GOT3 (cell line): ENCODE measurements at places on chromosomes 6 and 20.

DNA sequence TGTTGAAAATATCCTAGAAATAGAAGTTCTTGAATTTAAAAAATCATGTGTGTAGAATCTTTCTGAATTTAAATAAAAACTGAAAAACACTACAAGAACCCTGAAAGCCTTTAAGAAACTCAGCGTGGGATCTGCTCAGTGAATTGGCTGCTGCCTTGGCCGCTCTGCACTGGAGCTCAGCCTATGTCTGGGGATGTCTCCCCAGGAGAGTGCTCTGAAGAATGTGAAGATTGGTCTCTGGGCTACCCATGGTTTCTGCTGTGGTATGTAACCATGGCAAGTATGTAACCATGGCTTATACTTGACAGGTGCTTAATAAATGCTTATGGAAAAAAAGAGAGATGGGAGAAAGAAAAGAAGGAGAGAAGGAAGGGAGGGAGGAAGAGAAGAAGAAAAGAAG, 3.1 kb upstream of the RRAGD start:
- DNase-seq: no peak

DNA sequence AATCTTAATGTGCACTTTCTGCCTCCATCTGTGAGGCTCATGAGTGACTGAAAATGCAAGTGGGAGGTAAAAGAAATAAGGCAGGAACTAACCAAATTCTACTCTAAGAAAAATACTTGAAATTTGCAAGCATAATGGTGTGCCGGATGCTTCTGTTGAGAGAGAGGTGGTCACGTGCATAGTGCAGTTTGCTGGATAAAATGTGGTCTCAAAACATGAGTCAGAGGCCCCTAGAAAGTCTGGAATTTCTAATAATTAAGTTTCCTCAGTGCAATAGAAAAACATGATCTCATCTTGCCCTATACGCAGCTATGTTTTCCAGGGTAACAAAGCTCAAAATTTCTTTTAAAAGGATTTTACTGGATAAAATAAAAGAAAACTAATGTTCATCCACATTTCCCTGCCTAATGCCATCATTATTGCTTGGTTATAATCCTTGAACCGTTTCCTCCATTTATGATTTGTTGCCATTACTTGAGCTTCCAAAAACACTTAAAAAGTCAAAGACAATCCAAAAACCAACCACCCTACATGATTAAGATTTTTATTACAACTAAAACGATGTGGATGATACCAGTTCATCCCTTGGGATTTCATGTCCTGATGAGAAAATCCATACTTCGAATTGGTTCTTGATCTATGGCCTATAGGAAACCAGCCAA, 351.7 kb upstream of the ARID1B start:
- DNase-seq: no peak

DNA sequence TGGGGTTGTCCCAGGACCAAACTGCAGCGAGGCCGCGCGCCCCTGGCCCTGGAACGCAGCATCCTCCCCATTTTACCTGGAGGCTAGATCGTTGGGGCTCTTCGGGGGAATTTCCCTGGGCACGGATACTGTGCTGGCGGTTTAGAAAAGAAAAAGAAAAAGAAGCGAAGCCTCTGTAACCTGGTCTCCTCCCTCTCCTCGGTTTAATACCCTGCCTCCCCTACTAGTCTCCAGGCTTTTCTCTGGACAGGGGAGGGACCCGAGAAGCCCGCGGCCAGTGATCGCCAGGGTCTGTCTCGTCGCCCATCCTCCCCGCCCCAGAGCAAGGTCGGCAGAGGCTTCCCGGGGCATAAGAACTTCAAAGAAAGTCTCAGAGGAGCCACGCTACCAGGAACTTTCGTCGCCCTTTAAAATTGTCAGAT, 6.1 kb upstream of the LAMP5 start:
- no peak for DNase-seq

- DNase-seq: no peak
These were observed 26.7 kb downstream of the ADA start for GRCh38 chr20:44624743-44625271.

DNA sequence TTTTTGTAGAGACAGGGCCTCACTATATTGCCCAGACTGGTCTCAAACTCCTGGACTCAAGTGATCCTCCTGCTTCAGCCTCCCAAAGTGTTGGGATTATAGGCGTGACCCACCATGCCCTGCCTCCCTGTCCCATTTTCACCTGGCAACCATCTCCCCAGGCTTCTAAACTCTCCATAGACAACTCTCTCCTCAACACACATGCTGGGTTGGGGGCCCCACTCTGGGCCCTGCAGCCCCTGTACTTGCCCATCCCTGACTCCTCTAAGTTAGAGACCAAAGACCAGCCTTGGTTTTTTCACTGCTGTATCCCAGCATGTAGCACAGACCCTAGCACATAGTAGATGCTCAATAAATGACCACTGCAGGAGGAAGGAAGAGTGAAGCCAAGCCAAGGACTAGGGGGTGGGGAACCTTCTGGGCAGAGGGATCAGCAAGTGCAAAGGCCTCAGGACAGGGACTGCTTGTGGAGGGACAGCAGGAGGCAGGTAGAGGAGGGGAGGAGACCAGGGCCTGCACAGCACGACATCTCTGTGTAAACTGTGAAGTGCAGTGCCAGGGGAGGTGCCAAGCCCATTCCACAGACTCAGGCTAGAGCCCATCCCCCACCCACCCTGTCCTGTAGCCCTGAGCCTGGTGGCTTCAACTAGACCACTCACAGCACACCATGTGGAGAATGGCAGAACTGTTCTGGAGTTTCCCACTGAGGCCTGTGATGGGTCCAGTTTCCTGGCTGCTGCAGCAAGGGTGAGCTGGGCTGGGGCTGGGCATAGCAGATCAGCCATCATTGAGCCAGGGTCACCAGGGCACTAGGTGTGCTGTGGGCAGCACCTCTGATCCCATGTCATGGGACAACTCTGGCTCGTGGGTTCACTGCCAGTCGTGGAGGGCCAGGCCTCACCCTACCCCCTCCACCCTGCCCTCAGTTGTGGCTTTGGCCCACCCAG, 3.4 kb upstream of the SRC start:
- no peak for DNase-seq

GRCh38 chr6:116010790-116011401, 49.8 kb downstream of the FRK start:
- DNase-seq: no peak

GRCh38 chr6:50939931-50940330, 121.3 kb downstream of the TFAP2B start:
- no peak for DNase-seq

GRCh38 chr20:63176034-63176426, 39.9 kb downstream of the YTHDF1 start:
- DNase-seq: no peak

DNA sequence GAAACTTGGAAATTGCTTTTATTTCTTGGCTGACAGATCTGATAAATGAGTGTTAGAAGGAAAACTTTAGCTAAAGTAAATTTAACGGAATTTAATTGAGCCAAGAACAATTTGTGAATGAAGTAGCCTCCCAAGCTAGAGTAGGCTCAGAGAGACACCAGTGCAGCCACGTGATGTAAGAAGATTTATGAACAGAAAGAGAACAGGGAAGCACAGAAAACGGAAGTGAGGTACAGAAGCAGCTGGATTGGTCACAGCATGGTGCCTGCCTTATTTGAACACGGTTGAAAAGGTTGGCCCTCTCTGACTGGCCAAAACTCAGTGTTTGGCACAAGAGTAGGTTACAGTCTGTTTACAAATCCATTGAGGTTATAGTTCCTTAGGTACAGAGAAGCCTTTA, 29.5 kb upstream of the IFNGR1 start:
- DNase-seq: no peak

DNA sequence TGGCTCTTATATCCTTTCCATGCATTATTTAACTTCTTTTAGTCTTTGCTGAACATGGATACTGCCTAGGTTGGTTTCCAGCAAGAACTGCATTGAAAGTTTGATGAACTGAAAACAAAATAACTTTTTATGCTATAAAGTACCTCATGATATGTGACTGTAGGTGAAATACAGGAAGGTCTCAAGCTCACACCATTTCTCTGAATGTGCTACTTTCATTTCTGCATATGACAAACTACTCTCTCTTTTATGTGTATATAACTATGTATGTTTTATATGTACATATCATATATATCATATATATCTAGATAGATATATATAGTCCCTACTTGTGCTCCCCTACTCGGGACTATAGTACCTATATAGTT, 65.9 kb downstream of the AIG1 start:
- DNase-seq: no peak

DNA sequence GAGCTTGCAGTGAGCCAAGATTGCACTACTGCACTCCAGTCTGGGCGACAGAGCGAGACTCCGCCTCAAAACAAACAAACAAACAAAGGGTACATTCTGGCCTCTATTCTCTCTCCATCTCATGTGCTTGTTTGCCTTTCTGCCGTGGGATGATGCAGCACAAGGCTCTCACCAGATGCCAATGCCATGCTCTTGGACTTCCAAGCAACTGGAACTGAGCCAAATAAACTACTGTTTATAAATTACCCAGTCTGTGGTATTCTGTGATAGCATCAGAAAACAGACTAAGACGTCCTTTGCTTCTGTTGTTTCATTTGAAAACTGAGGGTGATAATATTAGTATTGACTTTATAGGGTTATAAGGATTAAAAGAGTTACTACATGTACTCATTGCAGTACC, 3.6 kb upstream of the BRD2 start:
- DNase-seq: no peak

DNA sequence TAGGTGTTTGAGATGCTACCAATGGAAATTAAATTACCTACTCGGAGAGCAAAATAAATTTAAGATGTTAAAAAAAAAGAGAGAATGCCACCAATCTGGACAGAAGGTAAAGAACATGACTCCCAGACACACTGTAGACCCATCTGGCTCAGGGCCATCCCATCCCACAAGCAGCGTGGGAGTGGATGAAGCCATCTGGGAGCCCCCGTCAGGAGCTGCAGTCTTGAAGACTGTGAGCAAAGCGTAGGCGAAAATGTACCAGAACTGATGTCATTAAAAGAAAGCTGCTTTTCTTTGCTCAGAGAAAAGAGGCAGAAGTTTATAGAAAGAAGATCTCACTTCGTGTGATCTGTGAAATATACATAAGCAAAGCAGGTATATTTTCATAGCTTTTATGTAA, 815.7 kb downstream of the QKI start:
- no peak for DNase-seq

GRCh38 chr6:61210549-61210948, 1075.5 kb downstream of the KHDRBS2 start:
- no peak for DNase-seq

- DNase-seq: no peak
These were observed 127.6 kb upstream of the BTBD3 start for GRCh38 chr20:11790046-11790445.

- DNase-seq: no peak
These were observed 108.8 kb upstream of the TENT5A start for GRCh38 chr6:81861281-81861680.

- DNase-seq: no peak
These were observed 409.5 kb downstream of the ADGRB3 start for GRCh38 chr6:69044534-69044933.

GRCh38 chr6:113858480-113859348, 1.6 kb downstream of the MARCKS start:
- DNase-seq: peak; percentile 74

DNA sequence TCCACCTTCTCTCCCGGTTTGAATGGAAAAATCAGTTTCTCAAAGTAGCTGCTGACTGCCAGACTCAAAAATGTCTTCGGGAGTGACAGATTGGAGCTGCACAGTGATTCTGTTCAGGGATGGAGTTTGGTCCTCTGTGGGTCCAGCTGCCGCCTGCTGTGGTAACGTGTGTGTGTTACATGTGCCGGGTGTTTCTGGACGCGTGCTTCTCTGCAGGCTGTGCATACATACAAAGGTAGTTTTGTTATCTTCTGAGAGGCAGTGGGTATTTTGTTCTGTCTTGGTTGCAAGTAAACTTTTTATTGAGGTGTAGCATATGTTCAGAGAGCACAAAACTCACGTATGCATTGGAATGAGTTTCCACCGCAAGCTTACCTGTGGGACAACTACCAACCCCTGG, 41.3 kb upstream of the NAA20 start:
- no peak for DNase-seq

GRCh38 chr20:25227317-25227831, 20.5 kb upstream of the PYGB start:
- DNase-seq: no peak

GRCh38 chr6:157403686-157404051, 22.7 kb downstream of the ZDHHC14 start:
- DNase-seq: no peak

DNA sequence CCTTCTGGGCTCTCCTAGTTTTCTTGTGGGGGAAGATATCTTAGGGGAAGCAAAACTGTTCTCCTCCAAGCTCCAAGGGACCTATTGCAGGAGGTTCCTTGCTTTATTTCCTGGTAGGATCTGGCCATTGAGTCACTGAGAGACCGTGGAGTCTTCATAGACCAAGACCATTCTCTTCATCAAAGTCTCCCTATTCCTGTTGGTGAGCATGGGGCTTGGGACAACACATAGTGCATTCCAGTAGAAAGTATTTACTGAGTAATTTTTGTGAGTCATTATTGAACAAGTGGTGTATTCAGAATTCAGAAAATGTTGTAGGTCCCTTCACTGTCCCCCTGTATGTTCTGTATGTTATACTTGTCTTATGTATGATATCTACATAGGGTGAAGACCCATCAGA, 133.6 kb downstream of the CDH26 start:
- no peak for DNase-seq

- DNase-seq: no peak
These were observed 128.8 kb downstream of the HUS1B start for GRCh38 chr6:527989-528673.

GRCh38 chr20:34343458-34344211, 19.4 kb upstream of the ITCH start:
- no peak for DNase-seq

GRCh38 chr20:5766085-5766764, 16.0 kb downstream of the SHLD1 start:
- no peak for DNase-seq

- DNase-seq: no peak
These were observed 316.2 kb downstream of the ADGRB3 start for GRCh38 chr6:68951270-68951669.

DNA sequence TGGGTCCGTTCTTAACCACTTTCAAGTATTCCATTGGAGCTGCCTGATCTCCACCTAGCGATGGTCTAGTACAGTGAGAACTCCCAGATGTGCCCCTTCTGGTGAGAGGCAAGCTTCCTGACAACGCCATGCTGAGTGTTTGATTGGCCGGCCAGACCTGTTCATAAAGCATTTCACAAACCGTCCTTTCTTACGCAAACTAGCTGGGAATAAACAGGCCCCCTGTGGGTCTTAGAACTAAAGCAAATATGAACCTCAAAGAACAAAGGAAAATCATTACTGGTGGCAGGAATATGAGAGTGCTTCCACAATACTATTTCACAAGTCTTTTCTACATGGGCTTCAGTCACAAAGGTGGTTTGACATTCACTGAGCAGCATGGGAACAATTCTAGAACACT, 15.6 kb upstream of the GCNT2 start:
- DNase-seq: no peak

DNA sequence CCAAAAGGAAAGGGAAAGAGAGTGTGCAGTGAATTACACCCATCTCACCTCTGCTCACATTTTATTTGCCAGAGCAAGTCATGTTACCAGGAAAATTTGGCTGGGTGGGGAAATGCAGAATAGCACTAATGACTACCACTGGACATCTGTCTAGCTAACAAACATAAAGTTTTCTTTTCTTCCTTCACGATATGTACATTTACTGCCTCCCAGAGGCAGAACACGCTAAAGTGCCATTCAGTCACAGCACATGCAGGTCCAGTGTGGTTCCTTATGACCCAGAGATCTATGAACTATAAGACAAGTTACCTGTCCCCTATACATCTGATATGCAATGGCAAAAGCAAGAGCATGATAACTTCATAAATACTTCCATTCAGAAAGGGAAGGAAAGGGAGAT, 194.1 kb downstream of the OGFRL1 start:
- DNase-seq: no peak

GRCh38 chr6:24004659-24005058, 121.4 kb upstream of the NRSN1 start:
- no peak for DNase-seq
